ENCODE measurements at places on chromosomes 5 and 9.

- no peak for DNase-seq
These were observed 1.3 kb downstream of the LRRC14B start for GRCh38 chr5:192691-192969.

GRCh38 chr5:147645197-147645596 is 135.3 kb upstream of the DPYSL3 start:
- DNase-seq = no peak

GRCh38 chr5:59484618-59485017 is 408.9 kb downstream of the PDE4D start:
- no peak for DNase-seq

- DNase-seq = no peak
These were observed 252.8 kb upstream of the DAP start for GRCh38 chr5:11013793-11014192.

DNA sequence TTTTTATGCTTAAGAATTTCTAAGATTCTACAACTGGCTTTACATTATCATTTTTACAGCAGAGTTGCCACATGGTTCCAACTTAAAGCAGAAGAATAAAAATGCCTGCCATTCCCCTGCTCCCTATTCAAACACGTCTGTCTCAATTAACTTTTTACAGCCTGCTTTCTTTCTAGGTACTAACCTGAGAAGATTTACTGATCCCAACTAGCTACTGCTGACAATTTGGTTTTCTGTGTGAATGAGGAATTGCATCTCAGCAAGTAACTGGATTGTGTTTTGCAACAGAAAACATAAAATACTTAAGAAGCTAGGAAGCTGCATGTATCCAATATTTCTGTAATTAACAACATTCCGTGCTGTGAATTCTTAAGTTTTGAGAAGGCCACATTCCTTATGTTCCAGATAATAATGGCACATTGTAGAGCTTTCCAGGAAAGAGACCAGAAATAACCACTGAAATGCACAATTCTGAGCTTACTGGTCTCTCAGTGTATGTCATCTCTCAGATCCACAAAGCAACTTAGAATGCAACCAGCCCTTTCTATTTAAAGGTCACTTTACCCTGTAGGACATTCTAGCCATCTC is 306.8 kb upstream of the NMUR2 start:
- no peak for DNase-seq

DNA sequence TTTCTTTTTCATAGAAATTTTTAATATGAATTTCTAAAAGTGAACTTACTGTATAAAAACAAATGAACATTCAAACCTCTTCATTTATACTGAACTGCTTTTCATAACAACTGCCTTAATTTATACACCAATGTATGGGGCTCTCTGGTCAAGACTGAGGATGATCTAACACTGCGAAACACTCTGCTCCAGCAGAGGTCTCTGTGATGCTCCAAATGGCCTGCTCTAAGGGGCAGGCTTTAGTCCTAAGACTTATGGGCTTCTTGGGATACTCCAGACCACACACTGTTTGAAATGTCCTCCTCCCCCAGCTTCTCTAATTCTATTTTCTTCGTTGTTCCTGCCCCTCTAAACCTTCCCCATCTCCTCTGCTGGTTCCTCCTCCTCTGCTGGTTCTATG is 58.5 kb downstream of the LIFR start:
- DNase-seq = no peak

DNA sequence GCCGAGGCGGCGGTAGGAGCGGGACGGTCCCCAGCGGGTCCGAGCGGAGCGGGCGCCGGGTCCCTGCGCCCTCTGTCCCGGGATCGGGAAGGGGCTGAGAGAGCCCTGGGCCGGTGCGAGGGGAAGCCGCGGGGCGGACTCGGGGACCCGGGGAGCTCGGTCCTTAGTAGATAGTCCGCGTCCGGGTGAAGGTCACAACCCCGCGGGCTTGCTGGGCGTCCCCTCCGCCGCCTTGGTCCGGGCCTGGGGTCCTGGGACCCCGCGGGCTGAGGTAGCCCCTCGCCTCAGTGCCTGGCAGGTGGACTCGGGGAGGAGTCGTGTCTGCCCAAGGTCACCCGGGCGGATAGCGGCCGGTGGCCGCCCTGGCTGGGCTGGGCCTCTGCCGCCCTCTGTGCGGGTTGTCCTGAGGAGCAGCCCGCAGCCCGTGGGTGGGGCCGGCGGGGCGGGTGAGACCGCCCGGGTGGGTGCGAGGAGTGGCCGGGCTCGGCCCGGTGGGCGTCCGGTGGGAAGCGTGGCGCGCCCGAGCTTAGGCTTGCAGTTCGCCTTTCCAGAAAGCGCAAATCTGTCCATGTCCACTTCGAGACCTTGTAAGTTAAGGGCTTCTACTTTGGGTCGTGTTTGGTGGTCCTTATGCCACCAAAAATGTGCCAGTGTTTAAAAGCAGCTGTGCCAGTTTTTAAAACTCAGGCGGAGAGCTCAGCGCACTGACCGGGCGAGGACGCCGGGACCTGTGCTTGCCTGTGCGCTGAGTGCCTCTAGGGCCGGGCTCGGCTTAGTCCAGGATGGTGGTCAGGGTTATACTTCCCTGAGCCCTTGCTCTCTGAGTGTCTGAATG is 554 bp downstream of the SDHA start:
- no peak for DNase-seq

- DNase-seq = no peak
These were observed 774.2 kb upstream of the CDH10 start for GRCh38 chr5:25418978-25419377.

GRCh38 chr5:33332804-33333203 is 108.0 kb upstream of the TARS1 start:
- DNase-seq = no peak

GRCh38 chr9:121956808-121957207 is 136.3 kb downstream of the TTLL11 start:
- no peak for DNase-seq

GRCh38 chr9:17064558-17064957 is 70.3 kb upstream of the CNTLN start:
- DNase-seq = no peak

- DNase-seq = no peak
These were observed 21.6 kb downstream of the CSF1R start for GRCh38 chr5:150064681-150065220.

- DNase-seq = no peak
These were observed 341.9 kb downstream of the GADD45G start for GRCh38 chr9:89946741-89947140.

- no peak for DNase-seq
These were observed 265.5 kb downstream of the GRIA1 start for GRCh38 chr5:153755913-153756500.

GRCh38 chr5:163106098-163106497 is 331.3 kb upstream of the CCNG1 start:
- no peak for DNase-seq
